CD8-positive, alpha-beta memory T cell (primary cell): ENCODE measurements at places on chromosomes 5 and 9.

DNA sequence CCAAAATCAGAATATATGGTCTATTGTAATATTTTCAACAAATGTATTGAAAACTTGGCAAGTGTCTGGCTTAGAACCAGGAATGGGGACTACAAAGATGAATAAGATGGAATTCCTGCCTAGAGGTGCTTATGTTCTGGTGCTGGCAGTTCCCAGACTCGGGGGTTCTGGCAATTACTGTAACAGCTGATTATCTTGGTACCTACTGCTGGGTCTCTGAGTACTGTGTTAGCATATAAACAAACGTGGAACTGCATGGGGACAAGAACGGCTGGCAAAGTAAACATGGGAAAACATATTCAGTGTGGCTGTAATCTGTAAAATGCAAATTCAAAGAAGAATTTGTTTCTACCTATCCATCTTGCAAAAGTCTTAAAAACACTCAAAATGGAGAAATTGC lies 89.9 kb downstream of the SLC24A2 start:
- no peak for DNase-seq

DNA sequence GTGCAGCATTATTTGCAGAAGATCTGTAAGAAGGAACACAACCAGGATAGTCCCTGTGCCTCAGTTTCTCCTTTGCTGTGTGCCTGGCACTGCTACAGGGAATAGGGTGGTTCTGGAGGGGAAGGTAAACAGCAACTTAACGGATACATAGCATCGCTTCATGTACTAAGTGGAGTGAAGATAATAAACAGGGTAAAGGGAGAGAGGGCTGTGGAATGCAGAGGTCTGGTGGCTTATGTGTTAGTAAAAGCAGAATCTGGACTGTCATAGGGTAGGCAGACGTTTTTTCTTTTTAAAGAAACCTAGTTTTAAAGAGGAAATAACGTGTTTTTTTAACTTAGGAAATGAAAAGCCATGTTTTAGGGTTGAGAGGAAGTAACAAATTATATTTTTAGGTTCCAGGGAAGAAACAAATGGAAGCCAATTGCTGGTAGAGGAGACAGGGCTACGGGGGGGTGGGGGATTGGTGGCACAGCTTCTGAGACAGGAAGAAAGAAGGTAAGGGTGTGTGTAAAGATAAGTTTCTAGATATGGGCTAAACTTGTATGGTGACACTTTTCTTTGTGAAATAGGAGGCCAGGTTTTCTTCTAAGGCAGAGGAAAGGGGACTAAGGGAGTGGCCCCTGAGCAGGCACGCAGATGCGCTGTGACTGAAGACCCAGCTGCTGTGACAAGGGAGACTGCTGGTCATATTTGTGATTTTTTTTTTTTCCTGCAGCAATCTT lies 1.3 kb downstream of the GNG10 start:
- DNase-seq = no peak

- DNase-seq = no peak
Observed at GRCh38 chr5:134969166-134969565, 1.5 kb downstream of the CATSPER3 start.

GRCh38 chr5:112951124-112951702 lies 25.4 kb upstream of the DCP2 start:
- DNase-seq = no peak

DNA sequence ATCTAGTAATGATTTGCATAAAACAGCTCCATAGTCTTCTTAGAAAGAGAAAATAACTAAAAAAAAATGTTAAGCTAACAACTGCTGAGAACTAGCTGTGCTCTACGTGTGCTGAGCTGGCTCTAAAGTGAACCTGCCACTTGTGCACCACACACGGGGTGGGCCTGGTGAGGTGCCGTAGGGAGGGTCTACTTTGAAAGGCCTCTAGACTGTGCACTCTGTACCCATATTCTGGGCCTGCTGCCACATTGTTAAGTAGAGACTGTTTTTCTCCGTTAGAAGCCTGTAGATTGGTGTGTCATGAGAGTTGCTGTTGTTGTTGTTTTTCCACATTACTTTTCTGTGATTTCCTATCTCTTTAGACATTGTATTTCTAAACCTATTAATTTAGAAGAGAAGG lies 93.9 kb downstream of the CD180 start:
- no peak for DNase-seq

DNA sequence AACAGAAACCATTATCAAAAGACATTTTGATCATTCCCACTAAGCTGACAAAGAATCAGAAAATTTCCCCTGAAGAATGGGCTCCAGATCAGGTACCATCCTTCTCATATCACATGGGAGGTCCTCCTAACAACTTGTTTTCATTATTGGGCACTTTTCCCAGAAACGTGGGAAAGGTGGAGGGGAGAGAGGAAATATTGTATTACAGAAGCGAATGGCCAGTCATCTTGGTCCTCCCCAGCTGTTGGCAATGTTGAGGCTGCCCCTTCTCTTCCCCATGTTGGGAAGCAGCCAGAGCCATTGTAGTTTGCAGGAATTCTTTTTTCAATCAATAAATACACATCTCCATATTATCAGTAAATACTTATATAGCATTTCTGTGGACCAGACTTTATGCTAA lies 126.2 kb upstream of the ZNF608 start:
- no peak for DNase-seq

GRCh38 chr5:87434461-87434860 lies 21.7 kb upstream of the CCNH start:
- no peak for DNase-seq

- DNase-seq = no peak
Observed at GRCh38 chr5:112479418-112479817, 60.3 kb upstream of the EPB41L4A start.
